Stimulated activated CD4-positive, alpha-beta T cell treated with anti-CD3 and anti-CD28 coated beads, Interleukin-2, amount 100 ng/mL, for 24 hours (primary cell): ENCODE measurements at places on chromosomes 11 and 22.
A peak's percentile ranks its signal among the peaks of the same experiment; 100 is the strongest.

- DNase-seq, result no peak
These were observed 62.7 kb downstream of the TECTA start for GRCh38 chr11:121163658-121164308.

DNA sequence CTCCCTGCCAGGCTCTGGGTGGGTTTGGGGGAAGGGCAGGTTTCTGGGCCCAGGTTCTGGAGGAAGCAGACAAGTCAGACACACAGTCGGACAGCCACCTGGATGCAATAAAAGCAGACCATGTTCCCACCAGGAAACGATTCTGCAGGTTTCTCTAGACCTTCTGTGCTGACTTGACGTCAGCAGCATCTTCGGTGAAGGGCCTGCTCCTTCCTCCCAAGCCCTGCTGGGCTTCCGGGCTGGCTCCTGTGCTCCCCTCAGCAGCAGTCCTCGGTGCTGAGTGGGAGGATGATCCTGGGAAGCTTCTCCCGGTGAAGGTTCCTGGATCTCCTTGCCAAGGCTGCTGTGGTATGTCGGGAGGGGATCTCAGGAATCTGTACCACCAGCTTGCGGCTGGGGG is 240.0 kb downstream of the GRIK4 start:
- DNase-seq, result no peak

DNA sequence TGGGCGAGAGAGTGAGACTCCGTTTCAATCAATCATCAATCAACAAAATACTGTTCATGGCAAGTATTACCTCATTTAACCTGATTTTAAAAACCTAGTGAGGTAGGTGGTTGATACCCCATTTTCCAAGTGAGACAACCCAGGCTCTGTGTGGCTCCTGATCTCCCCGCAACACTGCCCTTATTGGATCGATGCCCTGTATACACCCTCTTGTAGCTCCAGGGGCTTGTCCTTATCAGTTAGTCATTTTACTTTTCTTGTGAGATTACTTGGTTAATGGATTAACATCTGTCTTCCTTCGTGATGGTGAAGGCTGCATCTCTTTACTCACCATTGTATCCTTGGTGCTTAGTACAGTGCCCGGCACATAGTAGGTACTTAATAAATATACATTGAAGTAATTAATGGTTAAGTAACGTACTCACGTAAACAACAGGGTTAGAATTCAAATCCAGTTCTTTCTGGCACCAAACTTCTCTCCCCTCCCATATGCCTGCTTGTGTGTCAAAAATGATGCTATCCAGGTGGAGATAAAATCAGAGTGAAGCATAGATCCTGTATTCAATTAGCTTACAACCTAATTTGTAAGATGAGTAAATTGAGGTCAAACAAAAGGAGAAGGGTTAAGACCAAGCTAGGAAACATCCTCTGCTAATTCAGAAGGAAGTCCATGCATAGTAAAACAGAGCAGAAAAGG is 1.8 kb upstream of the PRG2 start:
- DNase-seq, result no peak

GRCh38 chr11:45155058-45155551 is 8.7 kb downstream of the PRDM11 start:
- DNase-seq, result no peak

DNA sequence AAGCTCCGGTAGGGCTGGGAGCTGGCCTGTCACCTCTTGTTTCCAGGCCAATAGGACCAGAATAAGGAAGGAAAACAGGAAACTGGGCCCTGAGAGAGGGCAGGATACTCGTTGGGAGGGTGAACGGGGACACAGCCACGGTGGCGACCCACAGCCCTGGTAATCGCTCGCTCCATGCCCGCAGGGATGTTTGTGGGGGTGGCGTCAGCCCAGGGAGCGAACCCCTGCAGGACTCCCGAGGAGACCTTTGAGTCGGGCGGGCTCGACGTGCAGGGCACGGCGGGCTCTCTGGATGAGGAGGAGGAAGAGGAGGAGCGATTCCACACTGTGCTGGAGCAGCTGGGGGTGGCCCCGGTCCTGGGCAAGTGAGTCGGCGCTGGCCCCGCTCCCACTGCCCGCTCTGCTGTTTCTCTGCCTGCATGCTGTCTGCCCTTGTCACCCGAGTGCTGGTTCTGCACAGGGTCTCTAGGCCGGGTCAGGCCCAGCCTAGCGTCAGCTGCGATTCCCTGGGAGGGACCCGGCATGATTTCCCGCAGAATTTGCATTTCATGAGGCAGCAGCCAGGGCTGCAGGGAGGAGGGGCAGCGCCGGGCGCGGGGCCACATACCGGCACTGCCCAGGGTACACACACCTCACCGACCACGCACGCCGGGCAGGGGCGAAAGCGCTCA is 1.6 kb downstream of the CRACR2B start:
- no peak for DNase-seq

- DNase-seq, result no peak
These were observed 51.2 kb upstream of the RAPSN start for GRCh38 chr11:47500121-47500520.

DNA sequence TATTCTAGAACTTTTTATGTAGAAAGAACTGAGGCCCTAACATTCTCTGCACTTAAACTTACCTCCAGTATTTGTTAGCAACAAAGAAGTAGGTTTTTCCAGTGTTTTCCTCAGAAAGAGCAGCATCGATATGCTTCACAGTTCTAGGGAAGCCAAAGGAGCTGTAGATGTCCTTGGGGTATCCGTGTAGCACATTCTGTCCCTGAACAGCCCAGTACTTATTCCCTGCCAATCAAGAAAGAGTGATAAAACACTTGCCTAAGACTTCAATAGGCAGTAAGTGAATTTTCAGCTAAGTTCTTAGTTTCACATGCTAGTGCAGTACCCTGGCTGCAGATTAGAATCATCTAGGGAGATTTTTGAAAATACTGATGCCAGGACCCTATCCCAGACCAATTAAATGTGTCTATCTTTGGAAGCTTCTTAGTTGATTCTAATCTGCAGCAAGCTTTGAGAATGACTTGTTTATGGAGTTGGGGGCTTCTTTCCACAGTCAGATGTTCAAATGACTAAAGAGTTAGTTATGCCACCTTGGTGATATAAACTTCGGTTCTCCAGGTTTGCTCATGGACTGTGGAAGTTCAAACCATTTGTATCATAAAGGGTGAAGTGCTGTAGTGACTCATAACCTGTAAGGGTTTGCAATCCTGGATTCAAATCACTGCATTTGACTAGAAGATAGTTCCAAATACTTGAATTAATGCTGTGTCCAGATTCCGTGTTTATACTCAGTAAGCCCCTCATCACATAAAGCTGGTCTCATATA is 6.5 kb downstream of the MMP1 start:
- no peak for DNase-seq

DNA sequence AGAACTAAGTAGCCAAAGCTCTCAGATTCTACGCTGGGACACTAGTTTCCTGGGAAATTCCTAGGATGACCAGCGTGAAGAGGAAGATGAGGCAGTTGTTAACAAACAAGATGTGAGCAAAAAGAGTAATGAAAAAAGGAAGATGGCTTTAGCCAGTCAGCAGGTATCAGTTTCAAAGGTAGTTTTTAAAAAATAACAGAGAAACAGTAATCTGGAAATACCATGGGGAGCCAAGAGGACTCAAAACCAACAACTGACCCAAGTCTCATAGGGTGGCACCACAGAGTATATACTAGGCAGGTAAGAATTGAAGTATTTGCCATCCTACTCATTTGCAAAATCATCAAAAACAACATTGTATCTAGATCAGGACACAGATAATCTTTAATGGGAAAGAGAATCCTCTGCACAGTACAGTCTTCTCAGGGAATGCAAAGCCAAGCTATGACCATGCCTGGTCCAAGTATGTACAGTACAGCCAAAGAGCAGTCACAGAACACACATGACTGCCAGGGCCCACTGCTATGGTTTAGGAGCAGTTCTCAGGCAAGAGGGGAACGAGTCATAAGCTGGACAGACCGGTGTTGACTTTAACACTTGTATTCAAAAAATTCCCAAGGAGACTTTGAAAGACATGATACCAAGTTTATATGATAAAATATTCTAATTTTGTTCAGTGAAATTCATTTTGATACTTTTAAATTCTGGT is 20.6 kb downstream of the MSANTD4 start:
- DNase-seq, result no peak

- no peak for DNase-seq
These were observed 187.4 kb upstream of the MTMR2 start for GRCh38 chr11:96111308-96111707.

DNA sequence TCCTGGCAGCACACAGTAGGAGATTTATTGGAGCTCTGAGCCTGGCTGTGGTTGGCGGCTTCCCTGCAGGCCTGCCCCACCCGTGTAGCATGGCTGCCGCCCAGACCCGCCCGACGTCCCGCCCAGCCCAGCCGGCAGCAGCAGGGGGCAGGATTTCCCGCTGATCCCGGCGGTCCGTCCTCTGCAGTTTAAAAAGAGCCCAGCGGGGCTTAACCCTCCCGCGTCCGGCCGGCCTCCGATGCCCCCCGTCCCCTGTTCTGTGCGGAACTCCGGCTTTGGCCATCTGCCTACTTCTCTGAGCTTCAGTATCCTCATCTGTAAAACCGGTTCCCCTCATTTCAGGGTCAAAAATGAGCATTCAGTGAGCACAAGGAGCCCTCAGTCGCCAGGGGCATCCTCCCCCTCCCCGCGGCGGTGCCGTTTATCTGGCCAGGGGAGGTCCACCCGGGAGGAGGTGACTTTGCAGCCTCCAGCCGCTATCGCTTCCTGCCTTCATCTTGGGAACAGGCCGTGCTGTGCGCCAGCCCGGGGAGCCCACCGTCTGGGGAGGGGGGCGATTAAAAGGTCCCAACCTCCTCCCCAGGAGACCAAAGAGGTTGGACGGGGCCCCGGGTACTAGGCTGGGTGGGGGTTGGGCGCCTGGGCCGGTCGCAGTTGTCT is at the start of gene GAS2L1:
TSS of gene GAS2L1 (plus strand) at position 476 of the 660 bp plus-strand sequence. CDS start 1,456 bp downstream, outside the sequence.
- DNase-seq, result peak; percentile 44

- no peak for DNase-seq
These were observed 63.2 kb downstream of the GRIA4 start for GRCh38 chr11:105673089-105673488.

DNA sequence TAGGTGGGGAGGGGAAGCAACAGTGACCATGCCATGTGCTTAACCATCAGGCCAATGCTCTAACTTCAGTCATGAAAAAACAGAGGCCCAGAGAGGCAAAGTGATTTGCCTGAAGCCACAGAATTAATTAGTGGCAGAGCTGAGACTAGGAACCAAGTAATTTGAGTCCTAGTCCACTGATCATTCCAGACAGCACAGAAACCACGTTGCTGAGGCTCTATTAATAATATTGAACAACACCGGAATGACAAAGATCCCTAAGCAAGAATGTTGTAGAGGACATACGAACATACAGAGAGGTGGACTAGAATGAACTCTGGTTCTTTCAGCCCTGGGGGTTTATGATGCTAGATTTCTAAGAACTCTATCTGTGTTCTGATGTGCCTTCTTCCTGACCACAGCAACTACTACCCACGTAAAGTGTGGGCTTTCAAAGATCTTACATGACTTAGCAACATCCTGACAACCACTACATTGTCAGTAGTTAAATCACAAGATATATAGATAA is 92.3 kb downstream of the GAB2 start:
- no peak for DNase-seq

DNA sequence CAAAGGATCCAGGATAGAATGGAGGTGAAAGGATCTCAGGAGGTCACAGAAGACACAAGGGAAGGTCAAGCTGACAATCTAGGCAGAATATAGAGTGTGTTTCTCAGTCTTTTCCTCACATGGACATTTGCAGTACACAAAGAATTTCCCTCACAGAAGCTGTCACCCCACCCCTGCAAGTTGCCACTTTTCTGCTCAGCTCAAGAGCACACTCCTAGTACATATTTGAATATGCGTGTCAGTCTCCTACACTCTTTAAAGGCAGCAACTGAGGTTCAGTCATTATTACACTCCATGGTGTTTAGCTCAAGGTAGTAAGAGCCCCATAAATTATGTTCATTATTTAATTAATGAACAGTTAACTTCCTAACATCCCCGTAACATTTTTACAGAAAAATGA is 59.1 kb downstream of the ETS1 start:
- DNase-seq, result no peak

- no peak for DNase-seq
These were observed 6.7 kb upstream of the CD6 start for GRCh38 chr11:60964801-60965200.

- no peak for DNase-seq
These were observed 246.8 kb downstream of the GRM5 start for GRCh38 chr11:88818978-88819377.

DNA sequence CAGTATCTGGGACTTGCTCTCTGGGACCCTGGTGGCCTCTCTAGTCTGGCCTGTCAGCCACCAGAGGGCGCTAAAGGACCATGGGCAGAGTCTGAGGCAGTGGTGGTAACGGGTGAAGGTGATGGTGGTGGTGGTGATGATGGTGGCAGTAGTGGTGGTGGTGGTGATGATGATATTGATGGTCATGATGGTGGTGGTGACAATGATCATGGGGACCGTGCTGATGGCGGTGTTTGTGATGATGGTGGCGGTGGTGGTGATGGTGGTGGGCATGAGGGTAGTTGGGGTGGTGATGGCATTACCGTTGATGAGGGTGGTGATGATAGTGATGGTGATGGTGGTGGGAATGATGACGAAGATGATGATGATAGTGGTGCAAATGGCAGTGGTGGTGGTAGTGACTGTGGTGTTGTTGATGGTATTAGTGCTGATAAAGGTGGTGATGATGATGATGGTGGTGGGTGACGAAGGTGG is 16.0 kb downstream of the TRPM5 start:
- DNase-seq, result peak; percentile 93

- no peak for DNase-seq
These were observed 1519.7 kb upstream of the TENM4 start for GRCh38 chr11:80960381-80961029.

DNA sequence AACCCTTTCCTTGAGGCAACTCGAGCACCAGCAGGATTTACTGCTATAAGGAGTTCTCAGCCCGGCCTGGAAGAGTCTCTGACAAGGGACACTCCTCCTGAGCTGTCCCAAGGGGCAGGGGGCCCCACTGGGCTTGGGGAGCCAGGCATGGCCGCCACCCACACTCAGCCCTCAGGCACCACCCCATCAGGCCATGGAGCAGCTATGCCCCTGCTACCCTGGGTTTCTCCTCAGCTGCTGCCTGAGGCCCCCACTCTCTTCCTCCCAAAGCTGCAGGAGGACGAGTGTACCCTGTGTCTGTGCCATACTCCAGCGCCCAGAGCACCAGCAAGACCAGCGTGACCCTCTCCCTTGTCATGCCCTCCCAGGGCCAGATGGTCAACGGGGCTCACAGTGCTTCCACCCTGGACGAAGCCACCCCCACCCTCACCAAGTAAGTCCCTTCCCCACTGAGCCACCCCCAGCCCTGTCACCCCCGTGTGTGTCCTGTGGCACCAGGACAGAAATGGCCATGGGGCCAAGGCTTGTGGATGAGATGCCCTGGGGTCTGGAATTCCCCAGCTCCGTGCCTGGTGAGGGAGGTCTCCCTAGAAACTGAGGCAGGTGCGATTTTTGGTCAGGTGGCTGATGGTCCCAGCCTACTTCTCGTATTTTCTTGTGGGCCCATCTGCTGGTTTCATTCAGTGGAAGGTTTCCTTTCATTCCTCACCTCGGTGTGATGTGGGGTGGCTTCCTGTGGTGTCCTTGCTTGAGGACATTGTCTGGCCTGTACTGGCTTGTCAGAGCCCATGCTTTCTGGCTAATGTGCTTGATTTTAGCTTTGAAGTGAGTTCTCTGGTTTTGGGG is 28.4 kb downstream of the TAB1 start:
- DNase-seq, result no peak

GRCh38 chr11:77386178-77386577 is 84.7 kb upstream of the GDPD4 start:
- DNase-seq, result no peak

GRCh38 chr22:47278655-47279054 is 516.2 kb downstream of the TBC1D22A start:
- DNase-seq, result no peak
